GOT3 (cell line): ENCODE measurements at places on chromosomes 3 and 15.

DNA sequence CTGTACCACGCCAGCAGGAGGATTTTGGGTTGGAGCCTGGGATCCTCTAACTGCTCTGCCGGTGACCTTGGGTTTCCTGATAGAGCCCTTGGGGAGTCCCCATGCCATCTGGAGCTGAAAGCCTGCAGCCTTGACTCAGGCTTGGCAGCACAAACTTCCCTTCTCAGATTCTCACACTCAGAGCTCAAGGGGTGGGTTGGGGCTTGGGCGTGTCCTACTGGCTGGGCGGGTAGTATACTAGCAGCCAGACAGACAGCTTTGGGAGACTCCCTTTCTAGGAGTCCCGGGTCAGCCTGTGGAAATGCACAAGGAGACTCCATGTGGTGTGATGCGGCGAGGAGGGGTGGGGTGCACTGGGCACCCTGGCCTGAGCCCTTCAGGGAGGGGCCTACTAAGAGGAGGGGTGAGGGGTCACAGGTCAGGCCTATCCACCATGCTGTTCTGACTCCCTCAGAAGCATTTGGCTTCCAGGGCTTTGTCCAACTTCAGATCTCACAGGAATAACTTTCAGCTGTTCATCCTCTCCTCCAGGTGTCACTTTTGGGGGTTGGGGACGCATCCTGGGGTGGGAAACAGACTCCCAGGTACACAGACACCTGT is 21.6 kb upstream of the PLXNA1 start:
- no peak for DNase-seq

DNA sequence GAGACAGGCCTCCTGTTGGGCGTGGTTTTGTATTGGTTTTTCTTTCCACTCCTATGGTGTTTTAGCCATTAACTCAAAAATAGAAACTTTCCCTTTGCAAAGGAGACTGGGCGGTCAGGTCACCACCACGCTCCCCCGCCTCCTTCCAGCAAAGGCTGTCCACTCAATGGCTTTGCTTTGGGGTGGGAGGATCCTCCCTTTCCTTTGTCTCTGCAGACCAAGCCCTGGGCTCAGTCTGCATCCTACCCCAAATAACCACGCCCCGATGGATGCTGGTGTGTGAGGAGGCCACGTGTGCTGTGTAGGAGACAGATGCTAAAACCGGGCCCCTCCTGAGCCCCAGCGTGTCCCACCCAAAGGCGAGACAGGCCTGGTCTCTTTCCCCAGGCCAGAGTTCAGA is 68.5 kb downstream of the GRIP2 start:
- no peak for DNase-seq

DNA sequence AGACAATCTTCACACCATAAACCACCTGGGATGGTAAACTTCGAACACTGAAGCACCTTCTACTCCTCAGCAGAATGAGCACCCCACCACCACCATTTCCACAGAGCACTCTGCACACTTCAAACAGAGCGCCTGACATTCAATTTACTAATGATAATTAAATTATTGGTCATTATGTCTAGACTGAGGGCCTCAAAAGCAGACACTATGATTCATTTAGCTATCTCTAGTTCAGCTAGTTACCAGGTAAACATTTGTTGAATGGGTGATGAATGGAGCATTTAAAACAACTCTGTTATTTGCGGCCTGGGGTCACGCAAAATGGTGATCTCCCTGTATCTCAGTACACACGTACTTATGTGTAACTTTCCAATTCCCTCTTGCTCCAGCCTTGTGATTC is 40.9 kb downstream of the ACAP2 start:
- DNase-seq = no peak

DNA sequence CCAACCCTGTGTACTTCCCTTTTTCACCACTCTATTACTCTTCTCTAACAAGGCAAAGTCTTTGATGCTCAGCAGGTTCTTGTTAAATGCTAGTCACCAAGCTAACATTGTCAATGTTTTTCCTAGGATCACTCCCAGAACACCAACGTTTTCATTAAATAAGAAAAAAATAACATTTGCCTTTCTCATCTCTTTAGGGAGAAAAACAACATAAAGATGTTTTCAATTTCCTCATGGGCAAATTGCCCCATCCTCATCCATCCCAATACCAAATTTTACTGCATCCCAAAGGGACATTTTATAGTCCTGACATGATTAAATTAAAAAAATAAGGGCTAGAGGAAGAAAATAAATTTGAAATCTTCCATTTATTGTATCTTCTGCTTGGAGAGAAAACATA is 106.5 kb downstream of the SUCNR1 start:
- DNase-seq = no peak

GRCh38 chr3:15324379-15324808 is 8.0 kb downstream of the SH3BP5 start:
- DNase-seq = no peak

DNA sequence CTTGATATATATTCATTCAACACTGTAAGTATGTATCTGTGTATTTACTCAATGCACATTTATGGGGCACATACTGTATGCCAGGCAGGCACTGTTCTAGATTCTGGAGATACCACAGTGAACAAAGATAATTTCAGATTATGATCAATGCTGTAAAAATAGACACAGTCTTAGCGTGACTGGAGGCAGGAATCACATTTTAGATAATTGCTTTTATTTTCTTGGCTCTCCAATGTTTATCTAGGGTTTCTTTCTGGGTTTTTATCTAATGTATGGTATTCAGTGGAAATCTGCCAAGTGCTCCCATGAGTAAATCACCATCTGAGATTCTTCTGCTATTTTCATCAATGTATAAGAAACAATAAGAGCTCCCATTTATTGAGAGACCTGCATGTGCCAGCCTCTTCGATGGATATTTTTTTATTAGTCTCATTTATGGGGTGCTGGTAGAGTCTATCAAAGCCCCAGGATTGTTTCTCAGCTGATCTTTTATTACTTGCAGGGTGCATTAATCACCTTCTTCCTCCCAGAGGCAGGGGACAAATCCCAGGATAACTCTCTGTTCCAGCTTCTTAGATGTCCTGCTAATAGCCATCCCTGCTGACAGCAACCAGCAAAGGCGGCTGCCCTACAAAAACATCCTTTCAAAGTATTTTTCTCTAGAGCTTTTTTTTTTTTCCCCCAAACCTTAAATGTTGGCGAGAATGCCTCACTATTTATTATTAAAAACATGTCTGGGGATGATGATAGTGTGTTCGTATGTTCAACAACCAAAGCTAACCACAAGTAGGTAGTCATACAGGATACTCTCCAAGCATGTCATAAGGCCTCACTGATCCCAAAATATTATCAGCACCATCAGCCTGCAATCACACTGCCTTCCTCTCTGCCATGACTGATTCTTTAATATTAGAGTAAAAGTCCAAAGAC is 331.0 kb upstream of the RASGRP1 start:
- DNase-seq = no peak

DNA sequence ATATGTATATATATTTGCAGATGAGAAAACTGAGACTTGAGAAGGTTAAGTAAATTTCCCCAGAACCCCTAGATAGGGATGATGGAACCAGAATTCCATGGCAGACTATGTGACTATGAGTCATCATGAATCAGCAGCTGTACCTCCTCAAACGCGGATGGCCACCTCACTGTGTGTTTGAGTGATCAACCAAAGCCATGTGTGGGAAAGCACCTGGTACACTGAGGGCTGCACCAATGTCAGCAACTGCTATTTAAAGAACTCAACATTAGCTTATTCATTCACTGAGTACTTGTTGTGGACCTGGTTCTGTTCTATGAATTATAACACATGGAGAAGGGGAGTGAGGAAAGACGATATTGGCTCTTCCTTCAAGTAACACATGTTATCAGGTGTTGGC is 377.0 kb downstream of the GAP43 start:
- no peak for DNase-seq

DNA sequence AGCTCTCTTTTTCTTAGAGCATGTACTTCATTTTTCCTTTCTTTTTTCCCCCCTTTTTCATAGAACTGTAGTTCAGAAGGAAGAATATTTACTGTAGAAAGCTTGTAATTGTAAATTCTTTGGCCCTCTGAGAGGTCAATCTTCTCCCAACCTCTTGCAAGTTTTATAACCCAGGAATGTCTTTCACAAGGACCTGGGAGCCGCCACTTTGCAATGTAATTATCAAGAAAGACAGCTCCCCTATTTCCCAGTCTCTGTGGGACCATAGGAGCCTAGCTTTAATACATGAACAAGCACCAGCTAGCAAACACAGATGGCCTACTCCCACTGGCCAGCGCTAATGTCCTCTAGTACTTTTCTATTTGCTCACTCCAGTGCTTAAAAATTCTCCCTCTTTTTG is 51.4 kb downstream of the NFKBIZ start:
- DNase-seq = no peak

DNA sequence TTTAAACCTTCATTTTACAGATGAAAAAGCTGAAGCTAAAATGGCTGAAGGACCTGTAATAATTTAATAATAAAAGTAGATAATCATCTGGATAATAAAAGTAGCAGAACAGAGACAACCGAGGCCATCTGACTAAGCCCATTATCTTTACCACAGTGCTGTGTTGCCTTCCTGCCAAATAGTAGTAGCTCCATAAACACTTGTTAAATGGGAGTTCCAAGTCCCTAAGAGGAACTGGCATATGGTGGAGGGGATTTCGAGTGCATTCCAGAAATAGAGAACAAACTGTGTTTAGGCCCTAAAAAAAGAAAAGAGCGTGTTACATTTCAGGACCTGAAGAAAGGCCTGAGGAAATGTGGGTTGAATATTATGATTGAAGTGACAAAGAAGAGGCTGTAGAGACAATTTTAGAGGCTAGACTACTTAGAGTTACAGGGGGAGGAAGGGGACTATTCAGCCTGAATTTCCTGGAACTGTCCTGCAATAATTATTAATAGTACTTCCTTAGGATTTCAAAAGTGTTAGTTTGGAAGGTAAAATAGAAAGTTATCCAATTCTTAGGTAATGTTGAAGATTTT is 424.3 kb downstream of the ROBO2 start:
- DNase-seq = no peak

DNA sequence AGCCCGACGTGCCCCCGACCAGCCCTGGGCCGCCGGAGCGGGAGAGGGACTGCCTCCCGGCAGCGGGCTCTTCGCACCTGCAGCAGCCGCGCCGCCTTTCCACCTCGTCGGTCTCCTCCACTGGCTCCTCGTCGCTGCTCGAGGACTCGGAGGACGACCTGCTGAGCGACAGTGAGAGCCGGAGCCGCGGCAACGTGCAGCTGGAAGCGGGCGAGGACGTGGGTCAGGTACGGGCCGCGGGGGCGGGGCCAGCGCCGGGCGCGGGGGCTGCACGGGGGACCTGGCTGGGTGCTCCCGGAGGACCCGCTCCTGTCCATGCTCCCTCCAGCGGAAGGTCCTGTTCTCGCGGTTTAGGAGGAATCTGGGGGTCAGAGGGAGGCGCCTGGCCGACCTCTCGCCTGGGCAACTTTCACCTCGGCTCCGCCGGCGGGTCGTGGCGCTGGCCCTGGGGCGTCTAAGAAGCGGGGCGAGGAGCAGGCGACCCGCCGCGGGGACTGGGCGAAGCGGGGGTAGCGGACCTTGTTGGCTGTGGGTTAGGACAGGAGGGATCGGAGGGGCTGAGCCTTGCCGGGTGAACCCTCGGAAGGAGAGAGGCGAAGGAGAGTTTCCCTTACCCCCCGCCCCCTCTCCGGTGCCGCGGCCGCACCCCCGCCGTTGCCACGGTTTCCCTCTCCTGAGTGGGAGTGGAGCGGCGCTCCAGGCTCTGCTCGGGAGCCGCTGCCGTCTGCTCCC is 682 bp downstream of the ITPKA start:
- DNase-seq = no peak

- DNase-seq = no peak
Measured at GRCh38 chr3:119225121-119225520, 15.6 kb downstream of the B4GALT4 start.

DNA sequence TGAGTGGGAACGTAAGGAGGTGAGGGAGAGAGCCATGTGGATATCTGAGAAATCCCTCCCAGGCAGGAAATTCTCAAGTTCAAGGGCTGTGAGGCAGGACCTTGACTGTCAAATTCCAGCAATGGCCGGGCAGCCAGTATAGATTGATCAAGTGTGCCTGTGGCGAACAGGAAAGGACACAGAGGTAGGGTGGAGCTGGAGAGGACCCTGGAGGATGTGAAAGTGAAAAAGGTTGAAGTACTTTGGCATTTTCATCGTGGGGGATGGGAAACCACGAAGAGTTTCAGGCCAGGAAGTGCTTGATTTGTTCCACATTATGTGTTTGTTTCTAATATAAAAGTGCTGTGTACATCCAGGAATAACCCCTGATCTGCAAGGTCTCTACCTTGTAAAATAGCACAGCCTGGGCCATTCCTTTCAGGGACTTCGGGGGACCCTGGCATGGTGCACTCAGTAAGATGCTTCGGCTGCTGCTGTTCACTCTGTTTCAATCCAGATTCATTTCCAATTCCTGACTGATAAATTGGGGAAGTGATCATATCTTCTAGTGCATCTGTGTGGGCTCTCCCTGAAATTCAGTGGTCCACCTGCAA is 156.6 kb downstream of the MCTP2 start:
- DNase-seq = no peak

DNA sequence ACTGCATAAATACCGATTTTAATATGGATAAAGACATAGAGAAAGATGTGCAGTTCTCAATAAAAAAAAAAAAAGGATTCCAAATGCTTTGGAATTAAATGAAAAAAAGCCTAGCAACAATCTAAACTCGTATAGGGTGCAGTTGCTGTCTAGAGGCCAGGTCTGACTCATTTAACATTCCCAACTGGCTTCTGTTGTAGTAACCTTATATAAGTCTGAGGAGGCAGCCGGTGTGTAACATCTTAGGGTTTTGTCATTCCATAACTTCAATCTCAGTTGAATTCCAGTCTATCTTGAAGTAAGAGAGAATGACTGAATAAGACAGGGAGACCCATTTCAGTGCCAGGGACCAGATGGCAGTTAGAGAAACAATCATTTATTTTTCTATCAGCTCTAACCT is 6.5 kb downstream of the PDCD10 start:
- no peak for DNase-seq

DNA sequence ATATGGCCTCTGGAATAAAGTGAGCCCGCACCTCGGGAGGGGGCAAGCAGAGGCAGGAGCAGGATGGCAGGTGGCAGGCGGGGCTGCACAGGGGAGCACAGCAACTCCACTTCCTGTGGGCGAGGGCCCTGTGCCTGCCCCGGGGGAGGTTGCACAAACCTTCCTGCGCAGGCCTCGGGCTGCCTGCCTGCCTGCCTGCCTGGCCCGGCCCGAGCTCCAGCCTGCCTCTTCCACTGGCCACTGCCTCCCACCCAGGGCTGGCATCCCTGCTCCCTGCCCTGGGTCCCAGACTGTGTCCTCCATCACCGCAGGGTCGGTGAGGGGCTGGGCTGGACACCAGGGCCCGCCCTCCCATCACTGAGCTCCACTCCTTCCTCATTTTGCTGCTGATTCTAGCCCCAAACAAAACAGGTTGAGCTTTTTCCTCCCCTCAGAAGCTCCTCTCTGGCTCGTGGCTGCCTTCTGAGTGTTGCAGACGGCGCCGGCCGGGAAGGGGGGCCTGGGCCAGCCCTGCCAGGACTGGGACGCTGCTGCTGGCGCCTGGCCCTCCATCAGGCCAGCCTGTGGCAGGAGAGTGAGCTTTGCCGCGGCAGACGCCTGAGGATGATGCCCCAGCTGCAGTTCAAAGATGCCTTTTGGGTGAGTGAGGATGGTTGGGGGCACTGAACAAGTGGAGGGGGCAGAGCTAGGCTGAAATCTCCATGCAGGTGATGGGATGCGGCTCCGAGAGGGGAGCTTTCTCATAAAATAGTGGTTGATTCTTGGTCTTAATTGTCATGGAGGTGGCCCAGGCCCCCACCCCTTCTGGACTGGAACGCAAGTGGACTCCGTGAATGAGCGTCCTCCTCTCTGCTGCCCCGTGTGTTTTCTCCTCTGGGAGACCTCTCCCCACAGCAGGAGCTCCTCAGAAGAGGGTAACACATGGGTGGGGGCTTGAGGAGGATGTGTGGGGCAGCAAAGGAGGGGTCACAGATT is at the start of gene PSTPIP1:
PSTPIP1 (plus strand) TSS at position 156 of the 975 bp plus-strand sequence; CDS start at position 604, 448 bp downstream.
- DNase-seq = no peak
